ENCODE measurements at places on chromosomes 6 and 20.
A peak's percentile ranks its signal among the peaks of the same experiment; 100 is the strongest.

DNA sequence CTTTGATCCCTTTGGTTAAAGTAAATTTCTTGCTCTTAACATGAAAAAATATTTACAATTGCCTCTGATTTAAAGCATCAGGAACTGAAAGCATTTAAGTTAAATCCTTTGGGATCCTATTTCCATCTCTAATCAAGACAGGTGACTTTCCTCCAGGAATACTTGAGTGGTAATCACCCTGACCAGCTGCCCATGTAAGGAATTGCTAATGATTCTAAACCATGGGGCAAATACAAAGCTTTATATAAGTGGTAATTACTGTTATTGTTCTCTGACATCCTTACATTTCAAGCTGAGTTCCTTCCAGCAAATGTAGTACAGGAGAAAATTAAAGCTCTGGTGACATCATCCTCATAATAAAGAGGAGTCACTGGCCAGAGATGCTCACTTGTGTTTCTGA is 100.6 kb downstream of the CRYBG1 start:
- DNase-seq = no peak

GRCh38 chr20:37518606-37519507 is 2.2 kb upstream of the NNAT start:
- no peak for DNase-seq

GRCh38 chr6:139335447-139336210 is 38.8 kb downstream of the CITED2 start:
- DNase-seq = no peak

DNA sequence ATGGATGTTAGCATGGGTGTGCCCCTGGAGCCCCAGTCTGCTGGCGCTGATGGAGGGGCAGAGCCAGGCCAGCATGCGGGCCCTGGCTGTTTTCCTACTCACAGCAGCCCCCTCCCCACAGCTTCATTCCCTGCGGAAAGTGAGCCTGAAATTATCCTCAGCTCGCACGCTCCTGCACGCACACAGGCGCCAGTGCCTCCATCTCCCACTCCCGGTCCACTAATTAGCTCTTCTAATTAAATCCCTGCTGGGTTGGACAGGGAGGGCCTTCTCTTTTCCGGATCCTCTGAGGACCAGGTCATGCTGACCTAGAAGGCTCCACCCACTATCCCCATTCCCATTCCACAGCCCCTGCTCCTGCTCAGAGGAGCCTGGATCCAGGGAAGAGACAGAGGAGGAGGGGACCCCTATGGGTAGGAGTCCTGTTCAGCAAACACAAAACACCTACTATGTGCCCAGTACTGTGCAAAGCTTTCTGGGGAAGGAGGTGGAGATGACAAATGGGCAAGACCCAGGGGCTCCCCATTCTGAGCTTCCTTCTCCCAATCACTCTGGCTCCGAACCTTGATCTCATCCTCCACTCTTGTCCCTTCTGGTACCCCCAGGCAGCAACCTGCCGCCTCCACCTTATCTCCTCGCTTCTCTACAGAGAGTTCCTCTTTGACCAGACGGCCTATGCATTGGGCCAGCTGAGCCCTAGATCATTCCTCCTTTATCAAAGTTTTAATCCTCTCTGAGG is 70.2 kb upstream of the CCDC167 start:
- DNase-seq = no peak

- DNase-seq = no peak
Observed at GRCh38 chr6:43311666-43312065, 3.0 kb upstream of the CRIP3 start.

DNA sequence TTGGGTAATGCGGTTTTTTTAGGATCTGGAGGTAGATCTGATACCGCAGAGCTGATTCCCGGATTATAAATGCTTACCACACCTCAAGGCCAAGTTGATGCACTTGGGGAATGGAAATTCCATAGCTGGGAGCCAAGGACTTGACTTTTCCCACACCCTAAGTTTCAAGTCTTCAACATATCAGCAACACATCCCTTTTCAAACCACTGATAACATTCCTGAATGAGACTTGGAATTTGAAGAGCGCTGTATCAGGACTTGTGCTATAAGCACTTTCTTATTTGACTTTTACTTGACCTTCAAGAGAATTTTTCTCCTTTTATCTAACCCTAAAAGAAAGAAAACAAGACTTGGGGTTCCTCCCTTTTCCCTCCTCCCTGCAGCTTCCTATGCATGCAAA is 90.6 kb upstream of the NAA20 start:
- DNase-seq = no peak

GRCh38 chr6:11711984-11712711 is 66.5 kb downstream of the ADTRP start:
- DNase-seq = no peak

GRCh38 chr6:108117427-108118358 is 43.2 kb upstream of the OSTM1 start:
- peak; percentile 28 for DNase-seq

DNA sequence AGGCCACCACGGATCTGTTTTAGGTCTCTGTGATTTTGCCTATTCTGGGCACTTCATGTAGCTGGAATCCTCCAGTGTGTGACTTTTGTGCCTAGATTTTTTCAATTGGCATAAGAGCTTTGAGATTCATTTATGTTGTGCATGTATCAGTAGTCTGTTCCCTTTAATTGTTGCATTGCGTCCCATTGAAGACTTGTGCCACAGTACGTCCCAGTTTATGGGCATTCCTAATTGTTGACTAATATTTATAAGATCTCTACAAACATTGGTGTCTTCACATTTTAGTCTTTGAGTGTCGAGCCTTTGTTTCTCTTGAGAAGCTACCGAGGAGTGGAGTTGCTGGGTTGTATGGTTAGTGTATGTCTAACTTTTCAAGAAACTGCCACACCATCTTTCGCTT is 704 bp upstream of the FAM210B start:
- no peak for DNase-seq

DNA sequence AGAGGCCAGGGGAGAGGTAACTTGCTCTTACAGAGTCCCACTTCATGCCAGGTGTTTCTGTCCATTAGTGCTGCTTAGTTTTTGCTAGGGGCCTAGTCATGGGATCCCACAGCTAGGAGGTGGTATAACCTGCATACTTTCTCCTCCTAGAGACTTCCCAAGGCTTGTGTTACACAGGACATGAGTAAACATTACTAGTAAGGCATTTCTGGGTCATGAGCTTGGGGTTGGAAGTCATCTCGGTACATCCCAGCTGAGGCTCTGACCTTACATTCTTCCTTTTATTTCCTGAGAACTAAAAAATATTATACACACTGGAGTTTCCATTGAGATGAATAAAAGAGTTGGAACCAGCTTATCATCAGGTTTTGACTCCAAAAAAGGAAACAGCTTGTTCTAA is 20.9 kb upstream of the PNPLA1 start:
- DNase-seq = no peak

- no peak for DNase-seq
Observed at GRCh38 chr6:149305372-149305771, 12.1 kb upstream of the TAB2 start.

DNA sequence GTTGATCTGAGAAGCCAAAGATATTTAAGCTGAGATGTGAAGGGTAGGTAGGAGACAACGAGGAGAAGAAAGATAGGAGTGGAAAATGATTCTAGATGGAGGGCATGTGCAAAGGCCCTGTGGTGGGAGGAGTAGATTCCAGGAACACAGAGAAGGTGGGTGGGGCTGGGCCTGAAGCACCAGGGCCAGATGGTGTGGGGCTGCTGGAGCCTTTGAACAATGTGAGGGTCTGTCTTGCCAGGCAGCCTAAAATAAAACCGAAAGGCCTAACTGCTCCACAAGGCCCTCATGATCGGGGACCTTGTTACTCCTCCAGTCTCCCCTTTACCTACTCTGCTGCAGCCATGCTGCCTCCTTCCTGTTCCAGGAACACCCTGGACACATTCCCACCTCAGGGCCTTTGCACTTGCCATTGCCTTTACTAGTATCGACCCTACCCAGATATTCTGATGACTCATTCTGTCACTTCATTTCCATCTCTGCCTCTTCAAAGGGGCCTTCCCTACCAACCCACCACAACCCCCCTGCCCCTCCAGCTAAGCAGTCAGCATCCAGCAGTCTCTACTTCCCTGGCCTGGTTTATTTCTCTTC is 20.0 kb downstream of the FAM110A start:
- DNase-seq = no peak

DNA sequence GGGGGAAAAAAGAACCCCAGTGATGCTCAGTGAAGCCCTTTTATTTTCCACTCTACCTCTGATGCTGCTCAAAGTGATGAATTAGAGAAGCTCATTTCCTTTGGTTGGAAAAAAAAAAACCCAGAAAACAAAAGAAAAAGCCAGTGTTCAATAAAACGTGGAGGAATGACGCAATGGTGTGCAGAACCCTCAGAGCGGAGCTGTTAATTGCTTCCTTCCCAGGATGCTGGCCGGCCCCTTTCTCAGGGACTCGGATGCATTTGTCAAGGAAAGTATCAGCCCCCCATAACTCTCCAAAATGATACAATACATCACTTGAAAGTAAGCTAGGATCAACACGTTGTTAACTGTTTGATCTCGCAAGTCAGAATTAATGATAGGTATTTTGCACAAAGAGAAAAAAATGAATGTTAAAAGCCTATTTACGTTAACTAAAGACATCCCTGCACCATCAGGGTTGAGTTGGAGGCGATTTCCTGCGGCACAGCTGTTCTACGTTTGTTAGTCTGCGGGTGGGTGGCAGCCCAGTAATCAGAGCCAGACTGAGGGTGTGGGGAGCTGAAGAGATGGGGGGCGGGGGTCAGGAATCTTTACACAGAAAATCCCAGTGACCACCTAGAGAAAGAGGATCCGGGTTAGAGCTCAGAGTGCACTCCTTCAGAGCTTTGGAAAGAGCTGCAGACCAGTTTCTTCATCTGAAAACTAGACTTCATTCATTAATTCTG is 132.4 kb downstream of the BMP7 start:
- no peak for DNase-seq

DNA sequence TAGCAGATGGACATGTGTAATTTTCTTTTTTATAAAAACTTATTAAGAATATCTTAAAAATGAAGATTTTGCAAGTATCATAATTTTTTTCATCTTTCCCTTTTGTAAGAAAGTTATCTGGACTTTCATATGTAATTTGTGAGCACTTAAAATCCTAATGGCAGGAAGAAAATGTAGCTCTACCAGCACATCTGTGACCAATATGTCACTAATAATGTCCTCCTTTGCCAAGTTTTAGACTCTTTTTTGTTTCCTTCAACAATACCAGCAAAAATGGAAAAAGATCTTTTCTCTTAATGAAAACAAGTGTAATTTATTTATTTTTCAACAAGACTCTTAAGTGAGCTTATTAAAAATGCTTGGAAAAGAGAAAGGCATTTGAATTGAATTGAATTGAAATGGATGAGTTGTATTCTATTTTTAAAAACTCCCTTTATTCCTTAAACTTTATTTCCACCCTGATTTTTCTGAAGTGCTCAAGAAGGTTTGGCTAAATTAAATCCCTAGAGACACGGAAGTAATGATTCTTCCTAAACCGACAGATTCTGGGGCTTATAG is 110.7 kb downstream of the KIF6 start:
- no peak for DNase-seq

DNA sequence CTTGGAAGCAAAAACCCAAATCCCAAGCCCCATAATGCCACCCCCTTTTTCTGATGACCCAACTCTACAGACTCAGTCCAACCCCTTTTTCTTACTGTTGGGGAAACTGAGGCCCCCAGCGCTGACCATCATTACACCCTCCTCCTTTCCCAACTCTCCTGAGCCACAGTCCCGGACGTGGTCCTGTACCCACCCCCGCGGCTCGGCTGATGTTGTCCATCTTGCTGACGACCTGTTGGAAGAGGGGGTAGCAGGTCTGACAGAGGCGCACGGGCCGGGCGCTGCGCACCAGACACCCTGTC is 533 bp downstream of the OSTM1 start:
- DNase-seq = no peak

DNA sequence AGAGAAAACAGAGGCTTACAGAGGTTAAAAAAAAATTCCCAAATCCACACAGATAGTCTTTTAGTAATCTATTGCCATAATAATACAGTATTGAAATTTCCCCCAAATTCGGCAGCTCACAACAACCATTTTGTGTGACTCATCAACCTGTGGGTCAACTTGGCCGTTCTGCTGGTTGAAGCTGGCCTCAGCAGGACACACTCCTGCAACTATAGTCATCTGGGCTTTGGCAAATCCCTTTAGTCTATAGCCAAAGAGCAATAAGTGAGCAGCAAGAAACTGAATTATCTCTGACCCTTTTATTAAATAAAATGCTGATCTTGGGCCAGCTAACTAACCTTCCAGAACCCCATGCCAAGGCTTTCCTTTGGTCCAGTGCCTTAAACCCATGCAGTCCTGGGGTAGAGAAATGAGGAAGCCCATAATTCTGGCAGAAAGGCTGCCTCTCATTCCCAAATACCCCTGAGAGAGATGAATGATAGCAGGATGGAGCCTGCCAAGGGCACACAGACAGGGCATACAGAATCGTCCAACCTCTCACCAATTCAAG is 17.2 kb upstream of the SNAP25 start:
- DNase-seq = no peak

DNA sequence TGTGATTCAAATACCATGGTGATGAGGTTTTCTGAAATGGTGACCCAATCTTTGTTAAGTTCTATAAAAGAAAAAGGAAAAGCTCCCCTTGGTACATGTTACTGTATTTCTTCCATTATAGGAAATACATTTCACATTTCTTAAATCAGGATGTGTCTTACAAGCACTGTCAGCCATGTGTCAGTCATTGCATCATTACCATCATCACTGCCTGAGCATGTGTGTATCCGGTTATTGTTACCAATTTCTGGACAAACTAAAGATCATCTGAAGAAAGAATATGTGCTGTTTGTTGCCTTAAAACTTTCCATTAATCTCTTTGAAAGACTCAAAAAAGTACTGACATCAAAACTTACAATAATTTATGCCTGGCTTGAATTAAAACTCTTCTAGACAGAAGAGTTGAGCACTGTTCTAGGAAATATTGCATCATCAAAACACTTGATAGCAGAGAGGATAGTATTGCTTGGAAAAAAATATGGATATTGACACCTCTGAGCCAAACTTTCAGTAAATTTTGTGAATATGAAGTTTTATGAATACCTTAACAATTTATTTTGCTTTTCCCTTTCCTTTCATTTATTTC is 7.1 kb upstream of the TSPYL1 start:
- no peak for DNase-seq

All from CD4-positive, alpha-beta T cell treated with Interferon gamma for 1 hour (primary cell).